ENCODE measurements at places on chromosomes 12 and 14. TPM values are rescaled to one million over a fixed set of nuclear protein-coding genes. Genes with fewer than 3 reads are reported as not detected.

The RIPK3 gene
- polyA plus RNA-seq = 5.1 TPM

The KCNJ8 gene
- 5.6 TPM for polyA plus RNA-seq

The TMX1 gene
- polyA plus RNA-seq = 12.3 TPM

The ALX1 gene
- polyA plus RNA-seq = 0.90 TPM

The DPPA3 gene
- not detected for polyA plus RNA-seq

GRCh38 chr14:63735720-63736119 lies 7.9 kb upstream of the SGPP1 start:
- DNase-seq = no peak

DNA sequence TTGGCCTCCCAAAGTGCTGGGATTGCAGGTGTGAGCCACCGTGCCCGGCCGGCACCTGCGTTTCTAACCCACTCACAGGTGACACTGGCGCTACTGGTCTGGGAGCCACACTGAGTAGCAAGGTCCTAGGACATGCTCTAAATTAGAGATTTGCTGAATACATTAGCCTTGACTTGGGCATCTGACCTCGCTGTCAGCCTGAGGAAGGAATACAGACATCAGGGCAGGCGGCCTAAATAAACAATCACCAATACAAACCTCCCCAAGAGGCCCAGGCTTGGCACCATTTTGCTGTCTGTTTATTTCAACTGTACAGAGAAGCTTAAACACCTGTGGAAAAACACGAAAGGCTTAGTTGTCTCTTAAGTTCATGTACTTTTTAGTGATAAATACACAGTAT lies 27.5 kb downstream of the P2RX4 start:
- DNase-seq = no peak

GRCh38 chr12:32847287-32847686 lies 49.3 kb downstream of the PKP2 start:
- no peak for DNase-seq

DNA sequence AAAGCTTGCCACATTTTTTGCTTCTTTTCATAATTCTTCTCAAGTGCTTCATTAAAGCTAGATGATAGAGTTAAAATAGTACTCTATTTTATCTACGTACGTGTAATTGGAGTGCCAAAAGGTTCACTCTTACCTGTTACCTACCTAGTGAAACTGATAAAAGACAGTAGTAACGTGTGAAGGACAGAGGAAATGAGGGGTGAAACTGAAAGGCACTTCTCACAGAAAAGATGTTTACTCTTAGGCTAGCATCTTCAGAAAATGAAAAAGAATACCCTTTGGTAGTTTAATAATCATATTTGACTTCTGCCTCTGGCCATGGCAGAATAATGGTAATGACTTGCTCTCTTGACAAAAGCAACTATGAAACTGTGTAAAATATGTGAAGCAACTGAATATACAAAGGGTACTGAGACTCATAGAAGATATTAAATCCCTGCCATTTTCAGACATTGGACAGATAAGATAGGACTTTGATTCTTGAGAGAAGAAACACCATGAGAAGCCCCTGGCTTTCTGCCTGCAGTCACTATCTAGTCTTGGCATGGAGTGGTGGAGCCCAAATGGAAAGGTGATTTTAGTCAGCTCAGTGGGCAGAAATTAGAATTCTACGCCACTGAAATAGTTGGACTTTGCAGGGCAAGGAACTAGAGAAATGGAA lies 6.3 kb upstream of the EVL start:
- DNase-seq = no peak

- DNase-seq = no peak
These were observed 1.1 kb upstream of the INSM2 start for GRCh38 chr14:35532783-35533356.

DNA sequence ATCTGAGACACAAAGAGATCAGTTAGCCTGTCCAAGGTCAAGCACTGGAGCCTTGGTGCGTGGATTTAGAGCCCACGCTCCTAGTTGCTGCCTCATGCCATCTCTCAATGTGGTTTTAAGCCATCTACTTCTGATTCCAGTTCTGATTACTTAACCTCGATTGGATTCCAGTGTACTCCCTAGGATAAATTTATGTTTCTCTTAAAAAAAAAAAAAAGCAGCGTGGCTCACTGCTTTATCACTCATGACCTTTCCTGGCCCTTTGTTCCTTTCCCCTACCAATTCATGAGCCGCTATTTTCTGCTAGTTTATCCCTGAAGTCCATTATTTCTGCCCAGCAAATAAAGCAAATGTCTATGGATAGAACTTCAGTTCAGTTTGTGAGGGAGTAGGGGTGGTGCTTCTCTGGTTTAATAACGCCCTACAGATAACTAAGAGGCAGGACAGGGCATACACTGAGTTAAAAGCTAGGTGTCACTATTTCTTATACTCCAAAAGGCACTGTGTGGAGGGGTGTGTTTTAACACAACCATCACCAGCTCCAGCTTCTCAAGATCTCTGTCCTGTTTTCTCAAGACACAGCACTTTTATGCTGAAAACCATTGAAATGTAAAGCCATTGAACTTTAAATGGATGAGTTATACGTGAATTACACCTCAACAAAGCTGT lies 9.8 kb upstream of the PARP11 start:
- no peak for DNase-seq

DNA sequence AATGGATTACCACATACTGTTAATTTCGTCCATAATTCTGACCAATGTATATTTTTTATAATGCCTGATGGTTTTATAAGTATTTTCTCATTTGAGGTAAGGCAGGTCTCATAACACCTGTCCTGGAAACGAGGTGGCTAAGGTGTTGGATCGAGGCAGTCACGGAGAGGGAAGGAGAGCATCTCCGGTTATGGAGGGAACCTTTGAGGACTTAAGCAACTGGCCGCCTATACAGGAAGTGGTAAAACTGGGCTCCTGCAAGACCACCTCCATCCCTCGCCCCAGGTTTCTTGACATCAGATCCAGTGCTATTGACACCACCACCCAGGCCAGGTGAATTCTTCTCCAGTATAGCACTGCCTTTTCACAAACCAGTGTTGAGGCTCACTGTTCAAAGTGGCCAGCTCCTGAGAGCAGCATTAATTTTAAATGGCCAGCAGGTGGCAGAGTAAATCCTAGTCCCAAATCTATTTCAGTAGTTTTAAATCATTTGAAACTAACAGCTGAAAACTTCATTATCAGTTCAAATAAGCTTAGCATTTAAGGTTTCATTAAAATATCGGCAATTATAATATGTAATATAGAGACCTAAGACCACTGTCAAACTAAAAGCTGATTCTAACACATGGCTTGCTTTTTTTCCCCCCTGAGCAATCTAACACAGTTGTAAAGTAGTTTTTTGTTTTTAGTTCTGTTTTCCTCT lies 100.8 kb downstream of the PPM1A start:
- peak; percentile 27 for DNase-seq

GRCh38 chr12:9327320-9327719 lies 119.1 kb upstream of the PZP start:
- DNase-seq = no peak

DNA sequence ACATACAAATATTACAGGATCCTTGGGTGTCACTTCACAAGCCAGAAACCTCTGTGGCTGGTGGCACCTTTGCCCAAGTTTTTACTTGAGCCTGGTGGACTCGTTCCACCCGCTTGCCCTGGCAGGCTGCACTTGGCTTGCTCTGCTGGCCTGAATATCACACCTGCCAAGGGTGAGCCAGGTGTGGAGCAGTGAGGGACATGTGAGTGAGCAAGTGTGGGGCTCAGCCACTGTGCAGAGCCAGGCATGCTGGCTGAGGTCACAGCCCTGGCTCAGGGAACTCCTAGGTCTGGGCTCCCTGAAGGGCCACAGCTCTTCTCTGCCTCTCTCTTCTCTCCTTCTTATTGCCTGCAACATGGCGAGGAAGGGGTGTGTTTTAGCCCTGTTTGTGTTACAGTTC lies 82.0 kb downstream of the SLC16A7 start:
- no peak for DNase-seq

DNA sequence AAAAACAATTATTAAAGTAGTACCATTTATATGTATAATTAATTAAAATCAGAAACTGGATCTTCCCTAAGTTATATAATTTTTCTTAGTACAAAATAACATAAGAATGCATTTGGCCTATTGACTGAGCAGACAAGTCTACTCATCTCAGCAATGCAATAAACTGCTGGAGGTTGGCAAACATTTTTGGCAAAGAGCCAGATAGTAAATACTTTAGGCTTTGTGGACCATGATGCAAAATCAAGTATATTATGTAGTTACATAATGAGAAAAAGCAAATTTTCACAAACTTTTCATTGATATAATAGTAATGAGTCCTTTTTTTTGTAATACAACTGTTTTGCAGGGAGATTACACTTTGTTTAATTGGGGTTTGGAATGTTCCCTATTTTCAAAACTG lies 30.9 kb downstream of the ERGIC2 start:
- DNase-seq = peak; percentile 13

GRCh38 chr14:76636602-76637001 lies 124.7 kb upstream of the VASH1 start:
- no peak for DNase-seq

DNA sequence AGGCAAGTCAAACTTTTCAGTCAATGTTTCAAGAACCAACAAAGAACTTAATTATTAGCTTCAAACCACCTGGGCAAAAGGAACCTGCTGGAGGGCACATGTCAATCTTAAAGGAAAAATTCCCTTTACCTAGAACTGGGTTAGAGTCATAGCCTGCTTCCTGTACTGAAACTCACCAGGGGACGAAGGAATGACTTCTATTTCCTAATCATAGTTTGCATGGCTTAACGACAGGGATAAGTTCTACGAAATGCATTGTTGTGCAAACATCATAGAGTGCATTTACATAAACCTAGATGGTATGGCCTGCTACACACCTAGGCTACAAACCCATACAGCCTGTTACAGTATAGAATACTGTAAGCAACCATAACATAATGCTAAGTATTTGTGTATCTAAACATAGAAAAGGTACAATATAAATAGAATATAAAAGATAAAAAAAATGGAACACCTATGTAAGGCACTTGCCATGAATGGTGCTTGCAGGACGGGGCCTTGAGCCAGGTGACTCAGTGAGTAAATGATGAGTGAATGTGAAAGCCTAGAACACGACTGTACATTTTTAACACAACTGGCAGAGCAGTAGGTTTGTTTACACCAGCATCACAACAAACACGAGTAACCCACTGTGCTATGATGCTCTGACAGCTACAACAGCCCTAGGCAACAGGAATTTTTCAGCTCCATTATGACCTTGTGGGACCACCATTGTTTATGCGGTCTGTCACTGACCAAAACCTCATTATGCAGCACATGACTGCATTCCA lies 234.9 kb upstream of the CAND1 start:
- DNase-seq = no peak

DNA sequence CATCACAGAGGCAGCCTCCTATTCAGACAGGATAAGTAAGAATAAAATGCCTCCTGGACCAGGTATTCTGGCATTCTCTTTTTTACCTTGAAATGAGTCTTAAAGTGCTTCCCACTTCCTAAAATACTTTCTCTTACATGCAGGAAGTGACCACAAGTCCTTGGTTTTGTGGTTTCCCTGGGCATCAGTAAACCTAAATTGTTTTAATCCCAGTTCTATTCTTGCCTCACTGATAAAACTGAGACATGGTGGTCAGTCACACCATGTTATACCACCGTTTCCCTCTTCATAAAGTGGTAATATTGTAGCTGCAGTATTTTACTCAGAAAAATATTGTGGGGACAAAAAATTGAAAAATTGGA lies 1.2 kb upstream of the SALL2 start:
- no peak for DNase-seq

- DNase-seq = no peak
These were observed 43.0 kb downstream of the FAM186A start for GRCh38 chr12:50353404-50353803.

DNA sequence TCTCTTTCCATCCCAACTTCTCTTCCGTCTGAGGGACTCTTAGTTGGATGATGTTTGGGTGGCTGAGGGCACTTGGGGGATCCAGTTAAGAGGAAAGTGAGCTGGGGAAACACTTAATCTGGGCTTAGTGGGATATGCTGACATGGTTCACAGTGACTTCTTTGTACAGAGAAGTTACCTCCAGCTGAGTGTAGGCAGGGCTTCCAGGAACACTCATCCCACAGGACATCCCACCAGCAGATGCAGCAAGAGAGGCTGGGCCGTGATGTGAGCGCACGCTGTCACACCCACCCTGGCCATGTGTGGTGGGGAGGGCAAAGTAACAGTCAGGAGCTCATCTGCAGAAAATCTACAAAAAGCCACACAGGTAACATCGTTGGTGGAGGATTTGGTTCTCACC lies 832 bp upstream of the CACNA2D4 start:
- no peak for DNase-seq

DNA sequence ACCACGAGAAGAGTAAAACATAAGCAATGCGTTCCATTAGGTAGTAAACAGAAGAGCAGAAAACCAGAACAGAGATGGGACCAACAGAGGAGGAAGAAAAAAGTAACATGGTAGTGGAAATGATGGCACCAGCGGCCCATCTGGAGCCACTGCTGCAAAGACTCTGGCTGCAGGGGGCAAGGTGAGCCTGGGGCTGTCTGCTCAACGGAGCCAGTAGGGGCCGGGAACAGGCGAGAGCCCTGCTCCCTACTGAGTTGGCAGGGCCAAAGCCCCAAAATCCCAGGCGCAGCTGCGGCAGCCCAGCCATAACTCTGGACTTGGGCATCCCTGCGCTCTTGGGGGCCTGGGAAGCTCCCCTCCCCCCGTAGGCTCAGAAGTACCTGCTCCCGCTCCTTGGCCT lies 28.5 kb upstream of the PYGL start:
- no peak for DNase-seq

DNA sequence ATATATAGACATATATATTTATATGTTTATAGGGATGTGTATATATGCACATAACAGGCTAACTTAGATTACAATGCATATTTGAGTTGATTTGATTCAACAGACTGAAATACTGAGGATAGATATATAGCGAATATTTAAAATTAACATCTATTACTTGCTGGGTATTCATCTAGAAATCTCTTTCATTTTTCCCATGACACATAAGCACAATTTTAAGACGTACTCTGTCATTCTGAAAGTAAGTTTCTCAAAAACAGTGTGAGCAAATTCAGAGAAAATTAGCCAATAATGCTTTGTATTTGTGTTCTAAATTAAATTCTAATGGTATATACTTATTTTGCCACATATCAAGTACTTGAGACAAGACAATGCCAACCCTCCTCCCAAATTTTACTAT lies 907.5 kb upstream of the MDGA2 start:
- no peak for DNase-seq
